ENCODE measurements at places on chromosomes 11 and 22. TPM values are rescaled to one million over a fixed set of nuclear protein-coding genes. Genes with fewer than 3 reads are reported as not detected.

The CHRM1 gene
- total RNA-seq, result not detected

The LINC01488 gene
- not detected for total RNA-seq

The MOGAT2 gene
- total RNA-seq, result not detected

The FLRT1 gene
- total RNA-seq, result 0.33 TPM

The FADS1 gene
- 16.5 TPM for total RNA-seq

The SOX6 gene
- 7.9 TPM for total RNA-seq

The LRRN4CL gene
- 0.24 TPM for total RNA-seq

The PGA5 gene
- not detected for total RNA-seq

The CECR2 gene
- not detected for total RNA-seq

The PLEKHB1 gene
- total RNA-seq, result 4.0 TPM

The FOLR2 gene
- total RNA-seq, result not detected

The ZP1 gene
- not detected for total RNA-seq

The SESN3 gene
- total RNA-seq, result 36.5 TPM

The APOBEC3A gene
- not detected for total RNA-seq

The CYTH4 gene
- 1.1 TPM for total RNA-seq

The NEU3 gene
- 16.0 TPM for total RNA-seq

The OR10D3 gene
- not detected for total RNA-seq

The SLC22A6 gene
- not detected for total RNA-seq

The RGL4 gene
- total RNA-seq, result not detected

The ADAMTS8 gene
- total RNA-seq, result 0.17 TPM

The PDE2A gene
- total RNA-seq, result 1.0 TPM

The GPHA2 gene
- not detected for total RNA-seq

The IGLL1 gene
- total RNA-seq, result not detected
